Left ventricle myocardium superior (tissue), 1 donor: ENCODE measurements at places on chromosomes 4 and X.

DNA sequence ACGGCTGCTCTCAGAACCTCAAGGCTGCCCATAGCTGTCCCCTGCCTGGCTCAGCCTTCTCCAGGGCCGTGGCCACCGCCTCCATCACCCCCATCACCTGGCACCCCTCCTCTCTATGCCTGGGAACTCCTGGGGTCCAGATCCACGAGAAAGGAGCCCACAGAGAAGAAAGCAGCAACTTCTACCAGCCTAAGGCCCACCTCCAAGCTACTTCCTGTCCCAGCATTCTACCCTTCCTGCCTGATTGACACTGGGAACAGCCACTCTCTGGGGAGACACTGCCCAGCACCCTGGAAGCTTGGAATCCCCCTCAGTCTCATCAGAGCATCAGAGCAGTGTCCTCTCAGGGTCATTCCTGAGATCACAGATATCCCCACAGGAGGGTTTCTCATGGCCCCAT lies 36.9 kb upstream of the PROM1 start:
- no peak for DNase-seq

- DNase-seq = peak; percentile 70
Observed at GRCh38 chrX:20267931-20268701, 1.4 kb upstream of the RPS6KA3 start.

- no peak for DNase-seq
Observed at GRCh38 chrX:14476205-14476604, 53.1 kb upstream of the GLRA2 start.

DNA sequence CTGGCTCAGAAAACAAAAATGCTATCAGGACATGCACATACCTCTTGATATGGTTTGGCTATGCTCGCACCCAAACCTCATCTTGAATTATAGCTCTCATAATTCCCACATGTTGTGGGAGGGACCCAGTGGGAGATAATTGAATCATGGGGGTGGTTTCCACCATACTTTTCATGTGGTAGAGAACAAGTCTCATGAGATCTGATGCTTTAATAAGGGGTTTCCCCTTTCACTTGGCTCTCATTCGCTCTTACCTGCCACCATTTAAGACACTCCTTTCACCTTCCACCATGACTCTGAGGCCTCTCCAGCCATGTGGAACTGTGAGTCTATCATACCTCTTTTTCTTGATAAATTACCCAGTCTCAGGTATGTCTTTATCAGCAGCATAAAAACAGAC lies 958.6 kb downstream of the TRAM1L1 start:
- DNase-seq = no peak

DNA sequence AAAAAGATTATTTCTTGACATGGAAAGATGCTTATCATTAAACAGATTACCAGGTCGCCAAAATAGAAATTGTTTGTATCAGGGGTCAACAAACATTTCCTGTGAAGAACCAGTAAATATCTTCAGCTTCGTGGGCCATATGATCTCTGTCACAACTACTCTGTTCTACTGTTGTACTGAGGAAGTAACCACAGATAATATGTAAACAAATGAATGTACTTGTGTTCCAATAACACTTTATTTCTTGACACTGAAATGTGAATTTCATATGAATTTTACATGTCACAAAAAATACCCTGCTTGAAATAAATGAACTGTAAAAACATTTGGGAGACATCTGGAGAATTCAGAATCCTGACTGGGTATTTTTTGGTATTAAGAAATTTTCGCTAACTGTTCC lies 4.7 kb upstream of the FHL1 start:
- no peak for DNase-seq

DNA sequence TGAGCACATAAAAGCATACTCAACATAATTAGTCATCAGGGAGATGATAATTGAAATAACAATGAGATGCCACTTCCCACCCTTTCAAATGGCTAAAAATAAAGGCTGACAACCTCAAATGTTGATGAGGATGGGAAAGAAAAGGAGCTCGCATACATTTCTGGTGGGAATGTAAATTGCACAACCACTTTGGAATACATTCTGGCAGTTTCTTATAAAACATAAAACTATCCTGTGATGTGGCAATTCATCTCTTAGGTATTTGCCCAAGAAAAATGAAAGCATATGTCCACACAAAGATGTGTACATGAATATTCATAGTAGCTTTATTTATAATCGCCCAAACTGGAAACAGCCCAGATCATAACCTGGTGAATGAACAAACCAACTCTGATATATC lies 687 bp upstream of the ZNF275 start:
- DNase-seq = no peak

DNA sequence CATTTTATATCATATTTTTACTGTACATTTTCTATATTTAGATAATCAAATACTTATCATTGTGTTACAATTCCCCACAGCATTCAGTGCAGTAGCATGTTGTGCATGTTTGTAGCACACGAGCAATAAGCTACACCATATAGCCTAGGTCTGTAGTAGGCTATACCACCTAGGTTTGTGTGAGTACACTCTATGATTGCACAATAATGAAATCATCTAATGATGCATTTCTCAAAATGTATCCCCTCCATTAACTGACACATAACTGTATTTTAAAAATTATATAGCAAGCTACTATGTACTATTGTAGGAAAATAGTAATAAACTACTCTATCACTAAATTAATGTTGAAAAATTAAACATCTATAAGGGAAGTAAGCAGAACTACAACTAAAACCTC lies 518.4 kb upstream of the PABPC4L start:
- no peak for DNase-seq

DNA sequence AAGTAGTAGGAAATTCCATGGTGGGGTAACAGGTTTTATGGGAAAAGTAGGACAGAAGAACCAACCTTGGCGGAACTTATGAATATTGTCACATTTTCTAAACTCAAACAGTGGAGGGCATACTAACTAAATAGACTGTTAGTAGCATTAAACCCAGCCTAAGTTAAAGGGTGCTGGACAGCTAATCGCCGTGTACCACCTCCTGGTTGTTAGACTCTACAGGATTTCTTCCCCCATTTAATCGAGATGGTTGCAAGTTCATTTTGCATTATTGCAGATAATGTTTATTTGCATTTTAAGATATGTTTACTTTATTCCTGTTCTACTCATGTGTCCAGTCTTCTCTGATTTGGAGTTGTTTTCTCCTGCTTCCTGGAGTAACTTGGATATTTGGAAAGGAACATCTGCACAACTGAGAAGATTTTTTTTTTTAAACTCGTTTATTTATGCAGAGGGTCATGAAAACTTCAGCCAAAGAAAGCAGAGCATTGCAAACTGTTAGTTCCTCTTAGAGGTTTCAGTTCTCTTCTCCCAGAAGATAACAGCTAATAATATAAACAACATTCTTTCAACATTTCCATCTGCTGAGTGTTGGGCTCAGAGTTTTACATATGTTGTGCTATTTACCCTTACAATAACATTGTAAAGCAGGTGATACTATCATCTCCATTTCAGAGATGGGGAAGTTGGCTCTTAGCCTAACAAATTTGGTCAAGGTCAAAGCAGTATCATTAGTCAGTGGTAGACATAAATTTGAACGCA lies 51.5 kb upstream of the TBC1D9 start:
- no peak for DNase-seq

DNA sequence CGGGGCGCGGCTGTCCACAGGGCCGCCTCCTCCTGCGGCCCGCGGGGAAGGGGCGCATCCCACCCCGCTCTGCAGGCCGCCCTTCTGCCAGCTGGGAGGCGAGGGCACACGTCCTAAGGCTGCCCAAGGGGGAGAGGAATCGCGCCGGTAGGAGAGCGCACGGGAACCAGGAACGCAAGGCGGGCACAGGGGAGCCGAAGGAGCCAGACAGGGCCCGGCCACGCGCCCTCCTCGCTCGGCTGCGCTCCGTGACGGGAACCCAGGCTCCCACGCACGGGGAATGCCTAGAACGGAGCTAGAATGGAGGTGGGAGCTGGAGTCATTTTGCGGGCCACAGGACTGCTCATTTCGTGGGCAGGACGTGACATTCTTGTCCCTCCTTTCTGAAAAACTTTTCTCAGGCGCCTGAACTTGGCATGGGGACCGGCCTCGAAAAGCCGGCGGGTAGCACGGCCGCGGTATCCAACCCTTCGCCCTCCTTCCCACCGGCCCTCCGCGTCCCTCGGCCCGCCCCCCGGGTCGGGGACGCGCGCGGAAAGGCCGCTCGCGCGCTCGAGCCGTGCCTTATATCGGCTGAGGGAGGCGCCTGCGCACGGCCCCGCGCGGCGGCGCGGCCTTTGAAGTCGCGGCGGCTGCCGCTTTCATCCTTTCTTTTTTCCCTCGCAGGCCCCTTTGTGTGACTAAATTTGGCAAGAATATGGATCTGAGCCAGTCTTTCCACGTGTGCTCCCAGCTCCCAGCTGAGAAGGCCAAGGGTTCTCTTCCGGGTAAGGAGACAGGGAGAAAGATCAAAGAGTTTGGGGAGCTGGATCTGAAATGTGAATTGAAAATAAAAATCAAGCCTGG lies 4.2 kb upstream of the LEF1 start:
- peak; percentile 62 for DNase-seq

- DNase-seq = no peak
Observed at GRCh38 chr4:15500701-15501100, 31.0 kb downstream of the CC2D2A start.

GRCh38 chr4:150072906-150073714 lies 5.1 kb upstream of the DCLK2 start:
- no peak for DNase-seq

DNA sequence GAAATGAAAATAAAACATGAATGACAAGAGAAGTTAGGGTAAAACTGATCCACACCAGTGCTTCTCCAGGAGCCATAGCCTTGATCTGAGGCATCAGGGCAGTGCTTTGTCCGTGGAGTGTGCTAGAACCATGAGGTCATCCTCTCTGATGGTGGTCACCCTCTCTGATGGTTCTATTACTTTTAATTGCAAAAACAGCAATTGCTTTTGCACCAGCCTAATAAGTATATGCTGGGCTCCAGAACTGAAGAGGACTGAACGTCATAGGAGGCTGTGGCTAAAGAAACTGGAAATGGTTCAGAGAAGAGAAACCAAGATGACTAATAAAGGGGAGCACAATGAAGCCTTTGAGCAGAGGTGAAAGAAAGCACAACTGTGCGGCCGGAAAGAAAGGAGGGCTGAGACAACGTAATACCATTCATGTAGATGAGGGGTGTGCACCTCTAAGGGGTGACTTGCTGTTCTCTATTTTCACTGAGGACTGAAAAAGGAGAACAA lies 17.0 kb upstream of the TMEM154 start:
- DNase-seq = no peak

- DNase-seq = no peak
Observed at GRCh38 chr4:3759236-3759635, 6.9 kb upstream of the ADRA2C start.

DNA sequence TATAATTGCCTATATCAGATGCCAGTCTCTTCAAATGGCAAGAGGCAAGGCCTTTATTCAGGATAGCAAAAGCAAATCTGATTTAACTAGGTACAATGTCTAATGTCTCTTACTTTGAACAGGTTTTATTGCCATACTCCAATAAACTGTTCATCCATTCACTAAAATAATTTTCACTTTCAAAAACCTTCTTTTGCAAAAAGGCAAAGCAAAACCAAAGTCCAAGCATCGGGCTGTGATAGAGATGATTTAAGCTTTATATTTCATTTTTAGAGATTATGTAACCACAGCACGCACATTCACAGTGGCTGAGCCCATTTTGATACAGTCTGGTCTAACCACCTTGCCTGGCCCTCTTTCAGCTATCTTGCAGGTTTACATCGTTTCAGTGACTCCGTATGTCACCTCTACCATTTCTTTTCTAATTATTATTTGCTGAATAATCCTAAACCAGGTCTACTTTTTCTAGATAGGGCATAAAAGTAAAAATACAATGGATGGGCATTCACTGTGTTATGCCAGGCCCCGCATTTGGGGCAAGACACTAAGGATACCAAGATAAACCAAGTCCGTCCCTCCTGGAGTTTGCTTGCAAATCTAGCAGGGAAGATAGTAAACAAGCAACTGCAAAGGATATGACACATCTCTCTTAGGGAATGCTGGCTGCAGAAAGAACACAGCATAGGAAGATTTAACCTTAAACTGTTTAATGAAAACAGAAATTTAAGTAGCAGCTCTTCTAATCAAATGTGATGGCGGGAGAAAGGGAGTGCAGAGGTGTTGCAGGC lies 1.8 kb downstream of the CASP3 start:
- no peak for DNase-seq
